ENCODE measurements at places on chromosomes 1 and 21.

- DNase-seq: peak; percentile 83
These were observed 270.0 kb downstream of the AKT3 start for GRCh38 chr1:243580072-243580471.

DNA sequence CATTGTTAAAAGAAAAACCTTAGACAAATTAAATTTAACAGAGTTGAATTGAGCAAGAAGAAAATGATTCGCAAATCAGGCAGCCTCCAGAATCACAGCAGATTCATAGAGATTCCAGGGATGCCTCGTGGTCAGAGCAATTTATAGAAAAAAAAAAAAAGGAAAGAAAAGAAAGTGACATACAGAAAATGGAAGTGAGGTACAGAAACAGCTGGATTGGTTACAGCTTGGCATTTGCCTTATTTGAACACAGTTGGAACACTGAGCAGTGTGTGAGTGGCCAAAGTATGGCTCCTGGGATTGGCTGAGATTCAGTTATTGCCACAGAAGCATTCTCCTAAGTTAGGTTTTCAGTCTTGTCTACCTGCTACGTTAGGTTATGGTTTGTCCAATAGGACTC, 9.1 kb upstream of the C21orf91 start:
- peak; percentile 5 for DNase-seq

- peak; percentile 63 for DNase-seq
These were observed at the start of gene RIMKLA for GRCh38 chr1:42380586-42381279. RIMKLA (plus strand) TSS chr1:42380792; CDS start chr1:42380935, 143 bp downstream.

GRCh38 chr1:116375887-116376728, 3.1 kb downstream of the ATP1A1 start:
- DNase-seq: peak; percentile 88

DNA sequence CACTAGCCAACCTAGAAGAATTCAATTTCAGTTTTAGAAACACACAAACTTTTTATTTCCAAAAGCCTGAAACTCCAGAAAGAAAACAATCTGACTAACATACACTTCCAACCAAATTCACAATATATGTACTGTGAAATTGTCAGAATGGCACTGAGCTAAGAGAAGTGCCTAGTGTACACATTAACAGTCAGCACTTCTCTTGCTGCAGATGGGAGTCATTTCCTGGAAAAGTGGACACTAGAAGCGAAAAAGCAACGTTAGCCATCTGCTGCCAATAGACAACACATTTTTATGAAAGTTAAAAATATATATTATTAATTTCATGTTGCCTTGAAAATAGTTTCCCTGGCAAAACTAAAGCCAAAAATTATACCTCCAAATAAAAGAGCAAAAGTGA, 66.1 kb downstream of the EPS15 start:
- no peak for DNase-seq

DNA sequence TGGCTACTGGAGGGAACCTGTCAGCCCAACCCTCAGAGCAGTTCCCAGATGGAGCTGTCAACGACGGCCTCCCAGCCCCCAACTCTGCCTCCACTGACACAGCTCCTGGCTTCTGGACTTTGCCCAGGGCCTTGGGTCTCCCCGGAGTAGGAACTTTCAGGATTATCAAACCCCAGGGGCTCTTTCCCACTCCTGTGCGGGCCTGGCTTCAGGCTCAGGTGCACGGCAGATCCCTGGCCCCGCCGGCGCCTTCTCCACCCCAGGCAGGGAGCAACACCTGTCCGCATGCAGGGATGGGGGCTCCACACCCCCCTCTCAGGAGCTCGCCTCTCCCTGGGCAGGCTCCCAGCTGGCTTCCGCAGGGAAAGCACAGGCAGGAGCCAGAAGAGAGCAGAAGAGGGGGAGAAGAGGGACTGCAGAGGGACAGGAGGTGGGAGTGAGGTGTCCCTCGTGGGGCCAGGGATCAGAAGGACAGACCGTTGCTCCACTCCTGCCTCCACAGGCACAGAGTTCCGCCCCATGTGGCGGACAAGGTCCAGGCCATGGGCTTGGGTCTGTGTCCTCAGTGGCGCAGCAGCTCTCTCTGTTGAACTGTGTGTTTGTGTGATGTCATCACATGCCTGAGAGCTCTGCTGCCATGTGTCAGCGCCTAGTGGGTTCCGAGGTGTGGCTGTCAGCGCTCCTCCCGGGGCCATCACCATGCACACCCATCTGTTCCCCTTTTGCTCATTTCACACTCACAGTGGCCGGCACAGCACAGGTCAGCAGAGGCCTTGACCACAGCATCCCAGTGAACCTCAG, 107.7 kb downstream of the PDE9A start:
- DNase-seq: no peak

- no peak for DNase-seq
These were observed 17.5 kb upstream of the LAMTOR5 start for GRCh38 chr1:110424699-110425611.

DNA sequence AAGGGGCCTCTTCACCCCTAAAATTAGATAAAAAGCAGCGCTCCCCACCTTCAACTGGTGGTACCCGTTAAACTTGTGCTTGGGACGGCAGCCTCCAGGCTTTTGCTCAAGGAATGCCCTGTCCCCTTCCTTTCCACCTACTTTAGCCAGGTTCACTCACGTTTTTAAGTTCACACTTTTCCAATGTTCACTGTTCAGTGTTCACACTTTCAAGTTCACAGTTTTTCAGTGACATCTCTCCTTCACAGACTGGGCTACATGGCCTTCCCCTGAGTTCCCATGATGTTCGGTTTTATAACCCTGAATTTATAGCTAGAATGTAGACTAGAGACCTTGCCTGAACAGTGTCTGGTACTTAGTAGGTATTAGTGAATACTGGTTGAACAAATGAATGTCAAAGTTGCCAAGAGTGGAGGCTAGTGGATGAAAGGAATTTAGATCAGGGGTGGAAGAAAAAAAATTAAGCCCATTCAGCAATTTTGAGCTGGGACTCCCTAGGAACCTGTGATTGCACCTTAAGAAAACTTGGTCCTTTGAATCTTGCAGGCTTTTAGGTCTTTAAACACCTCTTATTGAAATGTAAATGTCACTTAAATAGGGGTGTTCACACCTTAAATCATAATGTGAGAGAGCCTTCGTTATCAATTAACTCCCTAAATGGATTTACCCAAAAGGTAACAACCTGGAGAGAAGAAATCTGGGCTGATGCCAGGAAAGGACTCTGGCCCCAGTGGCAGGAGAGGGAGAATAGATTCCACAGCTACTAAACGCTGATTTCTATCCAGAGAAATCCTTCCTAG, 12.3 kb downstream of the BTG2 start:
- DNase-seq: no peak

- peak; percentile 20 for DNase-seq
These were observed 844 bp downstream of the NIBAN1 start for GRCh38 chr1:184973272-184974055.

DNA sequence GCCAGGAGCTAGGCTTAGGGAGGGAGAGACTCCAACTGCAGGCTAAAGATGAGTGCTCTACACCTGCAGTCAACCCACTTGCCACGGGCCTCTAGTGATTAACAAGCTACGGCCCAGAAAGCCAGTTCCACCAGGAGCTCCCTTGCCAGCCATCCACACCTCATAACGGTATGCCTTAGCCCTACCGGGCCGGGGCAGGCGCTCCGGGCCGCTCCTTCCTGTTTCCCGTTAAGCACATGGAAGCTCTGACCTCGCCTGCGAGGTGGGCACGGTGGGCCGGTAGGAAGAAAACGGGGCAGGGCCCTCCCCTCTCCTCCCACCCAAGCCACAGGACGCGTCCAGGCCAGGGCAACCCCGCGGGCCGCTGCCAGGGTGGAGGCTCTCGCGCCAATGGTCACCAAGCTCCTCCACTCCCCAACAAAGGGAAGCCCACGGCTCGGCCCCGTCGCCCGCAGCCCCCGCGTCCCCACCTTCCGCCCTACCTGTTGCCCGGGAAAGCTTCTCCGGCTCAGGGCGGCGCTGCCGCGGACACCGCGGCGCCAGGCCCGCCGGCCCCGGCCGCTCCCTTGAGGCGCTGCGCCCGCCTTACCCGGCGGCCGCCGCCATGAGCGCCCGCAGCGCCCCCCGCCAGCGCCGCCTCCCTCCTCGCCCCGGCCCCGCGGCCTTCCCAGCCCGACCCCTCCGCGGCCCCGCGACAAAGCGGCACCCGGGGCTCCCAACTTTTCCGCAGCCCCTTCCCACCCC, 627 bp downstream of the CERS2 start:
- peak; percentile 27 for DNase-seq

DNA sequence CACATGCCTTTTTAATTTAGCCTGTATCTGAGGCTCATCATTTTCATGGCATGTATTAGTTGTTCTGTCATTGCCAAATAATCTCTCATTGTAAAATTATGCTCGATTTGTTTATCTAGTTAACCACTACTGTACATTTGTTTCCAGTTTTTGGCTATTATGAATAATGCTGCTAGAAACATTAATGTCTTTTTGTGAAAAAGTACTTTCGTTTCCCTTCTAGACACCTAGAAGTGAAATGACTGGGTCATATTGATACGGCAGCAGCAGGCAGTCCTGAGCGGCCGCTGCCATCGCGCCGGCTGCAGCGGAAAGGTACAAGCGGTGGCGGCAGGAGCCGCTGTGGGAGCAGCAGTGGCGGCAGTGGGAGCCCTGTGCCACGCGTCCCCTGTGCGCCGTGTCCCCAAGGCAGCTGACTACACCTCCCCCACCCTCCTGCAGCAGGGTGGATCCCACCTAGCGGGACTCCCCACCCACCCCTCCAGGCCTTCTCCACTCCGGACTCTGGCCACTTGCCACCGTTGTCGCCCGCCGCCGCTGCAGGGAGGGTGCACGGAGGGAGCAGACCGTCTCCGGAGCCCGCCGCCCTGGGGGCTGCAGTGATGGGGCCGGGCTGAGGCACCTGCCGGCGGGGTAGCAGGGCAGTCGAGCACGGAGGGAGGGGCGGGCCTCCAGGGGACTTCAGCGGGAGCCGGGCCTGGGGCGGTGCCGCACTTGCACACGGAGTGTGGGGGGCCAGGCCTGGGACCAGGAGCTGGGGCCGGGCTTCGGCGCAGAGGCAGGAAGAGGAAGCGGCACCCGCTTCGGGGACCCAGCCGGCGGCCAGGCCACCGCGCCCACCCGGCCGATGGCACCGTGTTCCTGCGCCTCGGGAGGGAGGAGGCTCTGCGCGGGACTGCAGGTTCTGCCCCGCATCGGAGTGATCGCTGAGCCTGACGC, 66.8 kb upstream of the RGS7 start:
- DNase-seq: no peak

DNA sequence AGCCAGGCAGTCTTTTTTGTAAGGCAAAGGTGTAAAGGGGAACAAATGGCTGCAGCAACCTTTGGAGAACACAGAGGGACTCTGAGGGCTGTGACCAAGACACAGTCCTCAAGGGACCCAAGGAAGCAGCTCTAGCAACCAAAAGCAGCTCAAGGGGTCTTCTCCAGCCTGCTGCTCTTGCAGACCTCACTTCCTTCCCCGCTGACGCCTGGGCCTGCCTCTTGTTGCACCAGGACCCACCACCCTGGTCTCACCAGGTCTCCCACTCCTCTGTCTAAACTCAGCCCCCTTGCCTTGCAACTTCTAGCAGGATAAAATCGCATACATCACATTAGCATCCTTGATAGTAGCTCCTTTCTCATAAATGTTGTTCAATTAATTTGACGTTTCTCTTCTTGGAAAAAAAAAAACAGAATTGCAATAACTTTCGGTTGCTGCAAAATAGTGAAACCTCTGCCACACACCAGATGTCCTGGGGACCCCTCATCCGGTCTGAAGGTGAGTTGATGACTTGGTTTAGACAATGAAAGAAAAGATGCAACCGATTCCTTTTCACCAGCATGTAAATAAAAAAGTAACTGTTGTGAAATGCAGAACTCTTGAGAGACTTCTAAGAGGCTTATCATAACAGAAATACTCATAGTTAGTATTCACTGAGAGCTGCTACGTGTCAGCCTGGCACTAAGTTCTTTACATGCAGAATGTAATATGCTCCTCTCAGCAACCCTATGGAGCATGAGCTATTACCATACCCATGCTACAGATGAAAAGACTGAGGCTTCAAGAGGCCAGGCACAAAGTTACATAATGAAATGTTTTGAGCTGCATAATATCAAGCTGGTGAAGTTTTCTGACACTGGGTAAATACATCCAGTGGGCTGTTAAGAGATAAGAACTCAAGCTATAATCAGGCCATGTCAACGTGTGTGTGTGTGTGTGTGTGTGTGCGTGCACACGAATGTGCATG, 58.5 kb downstream of the UMODL1 start:
- no peak for DNase-seq
